Stimulated activated CD4-positive, alpha-beta T cell treated with anti-CD3 and anti-CD28 coated beads, Interleukin-4, amount 100 ng/mL, for 48 hours (primary cell): ENCODE measurements at places on chromosomes 6 and 20.

- no peak for DNase-seq
These were observed 2.2 kb downstream of the IFNGR1 start for GRCh38 chr6:137216875-137217553.

- no peak for DNase-seq
These were observed 162.3 kb upstream of the TNFAIP3 start for GRCh38 chr6:137704802-137705159.

- DNase-seq, result no peak
These were observed 42.3 kb upstream of the NR2E1 start for GRCh38 chr6:108123481-108123929.

DNA sequence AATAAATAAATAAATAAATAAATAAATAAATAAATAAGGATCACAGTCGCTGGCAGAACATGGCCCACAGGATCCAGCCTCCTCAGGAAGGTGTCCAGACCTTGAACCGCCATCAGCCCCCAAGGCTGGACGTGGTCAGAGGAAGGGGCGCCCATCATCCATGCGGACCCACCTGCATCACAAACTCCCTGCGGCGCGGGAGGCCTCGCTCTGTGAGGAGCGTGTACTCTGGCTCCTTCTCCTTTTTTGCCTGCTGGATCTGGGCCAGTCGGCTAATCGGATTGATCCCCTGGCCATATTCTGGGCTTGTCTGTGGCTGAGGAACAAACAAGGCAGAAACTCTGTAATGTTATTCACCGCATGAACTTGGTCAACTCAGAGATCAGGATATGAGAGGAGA lies 65.2 kb downstream of the STAU1 start:
- no peak for DNase-seq

DNA sequence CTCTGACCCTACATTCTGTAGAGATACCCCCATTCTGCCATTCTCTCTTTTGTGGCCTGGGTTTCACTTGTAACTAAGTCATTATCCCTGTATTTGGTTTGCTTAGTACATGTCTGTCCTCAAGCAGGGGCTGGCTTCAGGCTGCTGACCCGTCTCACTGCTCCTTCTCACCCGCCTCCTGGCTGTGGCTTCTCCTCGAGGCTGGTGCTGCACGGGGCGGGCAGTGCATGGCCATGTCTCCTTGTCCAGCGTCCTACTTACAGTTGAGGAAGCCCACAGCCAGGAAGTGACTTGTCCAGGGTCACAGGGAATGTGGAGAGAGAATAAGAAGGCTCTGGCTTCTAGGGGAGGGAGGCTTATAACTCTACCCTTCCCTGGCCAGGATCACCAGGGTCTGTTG lies 11.3 kb downstream of the GTSF1L start:
- no peak for DNase-seq

GRCh38 chr20:23923891-23924435 lies 44.4 kb upstream of the CST5 start:
- DNase-seq, result no peak

DNA sequence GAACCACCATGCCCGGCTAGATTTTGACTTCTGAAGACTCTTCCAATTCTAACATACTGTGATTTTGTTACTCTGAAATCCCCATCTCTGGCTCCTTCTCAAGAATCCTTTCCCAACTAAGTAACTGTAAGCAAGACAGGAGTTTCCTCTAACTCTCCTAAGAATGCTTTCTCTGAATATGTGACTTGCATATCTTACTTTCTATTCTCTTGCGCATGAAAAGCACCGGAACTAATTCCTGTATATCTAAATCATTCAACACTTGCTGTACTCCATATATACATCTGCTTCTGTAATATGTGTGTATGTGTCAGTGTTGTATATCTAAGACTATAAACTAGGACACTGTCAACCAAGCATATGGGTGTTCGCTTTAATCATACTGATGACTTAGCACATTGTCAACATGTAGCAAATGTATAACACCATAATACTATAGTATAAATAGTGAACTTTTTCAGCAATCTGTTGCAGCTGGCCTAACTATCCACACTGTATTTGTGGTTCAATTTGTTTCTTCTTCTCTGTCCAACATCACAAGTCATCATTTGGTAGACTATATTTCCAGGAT lies 108.1 kb upstream of the PRDM1 start:
- DNase-seq, result no peak

DNA sequence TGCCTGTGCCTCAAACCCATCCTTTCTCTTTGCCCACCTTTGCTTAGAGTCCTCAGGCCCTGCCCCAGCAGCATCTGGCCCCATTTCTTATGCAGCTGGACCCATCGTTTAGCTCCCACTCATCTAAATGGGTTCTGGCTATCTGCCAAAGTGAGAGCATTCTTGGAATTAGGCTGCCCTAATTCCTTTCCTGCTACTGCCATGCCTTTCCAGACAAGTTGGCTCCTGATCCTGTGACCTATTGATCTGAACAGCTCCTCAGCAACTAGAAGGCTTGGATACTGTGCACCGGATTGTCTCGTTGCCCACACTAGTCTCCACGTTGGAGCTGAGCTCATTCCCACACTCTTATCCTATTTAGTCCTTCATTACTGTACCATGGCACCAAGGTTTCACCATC lies 22.9 kb downstream of the DZANK1 start:
- no peak for DNase-seq

DNA sequence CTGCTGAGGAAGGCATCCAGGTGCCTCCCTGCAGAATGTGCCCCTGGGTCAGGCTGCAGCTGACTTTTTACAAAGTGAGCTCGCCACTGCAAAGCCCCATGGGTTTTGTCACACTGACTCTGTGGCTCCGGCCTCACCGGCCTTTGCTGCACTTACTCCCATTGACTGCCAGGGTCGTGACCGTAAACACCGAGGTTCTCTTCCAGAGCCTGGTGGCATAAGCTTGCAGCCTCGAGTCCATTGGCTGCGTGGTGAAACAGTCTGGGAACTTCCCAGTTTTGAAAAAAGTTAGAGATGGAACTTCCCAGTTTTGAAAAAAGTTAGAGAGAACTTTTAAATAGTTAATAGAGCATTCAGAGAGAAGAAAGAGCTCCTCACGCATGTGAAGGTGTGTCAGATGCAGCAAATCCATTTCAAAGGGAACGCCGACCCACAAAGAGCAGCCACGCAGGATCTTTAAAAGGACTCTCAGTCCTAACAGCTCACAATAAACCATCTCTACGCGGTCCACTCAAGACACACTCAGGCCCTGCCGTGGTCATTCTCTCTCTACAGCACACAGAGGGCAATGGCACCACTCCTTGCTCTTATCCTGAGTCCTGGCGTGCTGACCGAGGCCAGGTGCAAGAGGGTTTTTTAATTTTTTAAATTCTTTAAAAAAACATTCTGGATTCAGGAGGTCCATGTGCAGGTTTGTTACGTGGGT lies 12.8 kb downstream of the RAMACL start:
- DNase-seq, result no peak
